ENCODE measurements at places on chromosomes 3 and 15. TPM values are rescaled to one million over a fixed set of nuclear protein-coding genes. Genes with fewer than 3 reads are reported as not detected.

STAG1 gene
- 39.3 TPM for total RNA-seq

INSYN1 gene
- not detected for total RNA-seq

- DNase-seq, result no peak
Measured at GRCh38 chr3:123919353-123919752, 35.2 kb upstream of the MYLK start.

- DNase-seq, result no peak
Measured at GRCh38 chr15:40693904-40694687, 878 bp upstream of the RAD51 start.

PLA2G4B gene
- 6.8 TPM for total RNA-seq

DNA sequence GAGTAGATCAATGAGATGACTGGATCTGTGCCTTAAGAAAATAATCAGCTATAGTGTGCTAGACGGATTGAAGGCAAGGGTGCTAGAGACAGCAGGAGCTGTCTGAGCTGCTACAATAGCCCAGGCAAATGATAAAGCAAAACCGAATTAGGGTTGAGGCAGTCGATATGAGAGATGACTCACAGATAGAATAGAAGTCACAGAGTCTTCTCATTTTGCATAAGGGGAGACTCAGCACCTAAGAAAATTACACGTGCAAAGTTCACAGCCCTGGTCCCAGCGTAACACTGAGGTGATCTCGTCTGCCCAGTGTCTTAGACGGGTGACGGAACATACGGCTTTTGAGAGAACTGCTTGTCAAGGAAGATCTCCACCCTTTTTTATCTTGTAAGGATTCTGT lies 11.6 kb downstream of the LPP start:
- peak; percentile 38 for DNase-seq

- DNase-seq, result no peak
Measured at GRCh38 chr15:51089699-51090453, 4.8 kb downstream of the TNFAIP8L3 start.

NXPE3 gene
- 3.1 TPM for total RNA-seq

Measured in Calu3 (cell line).